EH (cell line): ENCODE measurements at places on chromosomes 5 and 9.

GRCh38 chr5:107359033-107359915 lies 311.5 kb downstream of the EFNA5 start:
- DNase-seq, result peak; percentile 20

- no peak for DNase-seq
Measured at GRCh38 chr5:115209279-115209678, 39.6 kb upstream of the TRIM36 start.

- no peak for DNase-seq
Measured at GRCh38 chr5:66810848-66811261, 214.7 kb downstream of the MAST4 start.

- DNase-seq, result no peak
Measured at GRCh38 chr5:111201705-111202104, 22.5 kb upstream of the CAMK4 start.

GRCh38 chr9:99353408-99353807 lies 131.3 kb downstream of the SEC61B start:
- DNase-seq, result peak; percentile 99

- DNase-seq, result peak; percentile 60
Measured at GRCh38 chr5:72380492-72381274, 60.5 kb downstream of the PTCD2 start.

DNA sequence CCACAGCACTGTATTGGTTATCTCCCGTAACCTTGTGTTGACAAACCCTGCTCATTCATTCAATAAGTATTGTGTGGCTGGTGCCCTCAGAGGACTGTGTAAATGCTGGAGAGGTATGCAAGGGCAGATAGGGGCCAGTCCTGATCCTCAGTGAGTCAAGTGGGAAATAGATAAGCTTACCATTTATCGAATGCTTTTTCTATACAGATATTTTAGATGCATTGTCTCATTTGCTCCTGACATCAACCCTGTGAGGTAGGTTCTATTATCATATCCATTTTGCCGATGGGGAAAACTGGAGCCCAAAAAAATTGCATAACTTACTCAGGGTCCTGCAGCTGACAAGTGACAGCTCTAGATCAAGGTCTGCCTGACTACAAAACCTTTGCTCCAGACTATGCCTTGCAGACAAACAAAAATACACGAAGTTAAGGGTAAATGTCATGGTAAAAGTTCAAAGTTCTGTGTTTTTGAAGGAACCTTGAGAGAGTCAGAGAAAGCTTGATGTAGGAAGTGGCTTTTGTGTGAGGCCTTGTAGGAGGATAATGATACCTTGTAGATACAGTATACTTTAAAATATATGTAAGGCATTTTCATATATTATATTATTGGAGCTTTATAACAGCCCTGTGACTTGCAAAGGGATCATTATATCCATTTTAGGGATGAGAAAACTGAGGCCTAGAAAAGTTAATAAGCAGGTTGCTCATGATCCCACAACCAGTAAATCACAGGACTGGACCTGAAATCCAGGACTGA lies 22.7 kb downstream of the CYFIP2 start:
- DNase-seq, result no peak

DNA sequence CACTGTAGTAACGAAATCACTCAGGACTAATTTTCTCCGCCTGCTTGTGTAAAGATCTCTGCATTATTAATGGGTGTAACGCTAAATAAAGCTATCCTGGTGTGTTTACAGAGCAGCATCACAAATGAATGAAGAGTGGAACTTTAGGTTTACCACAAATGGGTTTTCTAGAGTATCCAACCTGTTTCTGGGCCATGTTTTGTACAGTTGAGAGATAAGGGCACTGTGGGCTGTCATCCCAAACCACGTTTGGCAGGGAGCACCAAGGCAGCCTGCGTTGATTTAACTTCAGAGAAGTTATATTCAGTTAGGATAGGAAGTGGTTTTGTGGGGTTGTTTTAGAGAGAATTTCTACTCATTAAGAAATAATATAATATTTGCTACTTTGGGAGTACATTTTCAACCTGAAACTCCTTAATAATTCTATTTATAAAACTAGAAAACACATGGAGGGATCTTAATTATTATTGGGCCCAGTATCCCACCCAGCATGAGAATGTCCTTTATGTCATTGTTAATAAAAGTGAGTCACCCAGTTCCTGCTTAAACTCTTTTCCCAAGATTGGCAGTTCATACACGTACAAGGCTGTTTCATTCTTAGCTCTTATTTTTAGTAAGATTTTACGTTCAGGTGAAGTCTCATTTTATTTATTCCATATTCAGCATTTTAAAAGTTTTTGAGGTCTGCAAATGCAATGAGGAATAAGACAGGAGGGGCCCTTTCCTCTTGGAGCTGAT lies 8.0 kb downstream of the KCNN2 start:
- DNase-seq, result no peak

GRCh38 chr5:43555895-43556606 lies 826 bp downstream of the PAIP1 start:
- peak; percentile 46 for DNase-seq

DNA sequence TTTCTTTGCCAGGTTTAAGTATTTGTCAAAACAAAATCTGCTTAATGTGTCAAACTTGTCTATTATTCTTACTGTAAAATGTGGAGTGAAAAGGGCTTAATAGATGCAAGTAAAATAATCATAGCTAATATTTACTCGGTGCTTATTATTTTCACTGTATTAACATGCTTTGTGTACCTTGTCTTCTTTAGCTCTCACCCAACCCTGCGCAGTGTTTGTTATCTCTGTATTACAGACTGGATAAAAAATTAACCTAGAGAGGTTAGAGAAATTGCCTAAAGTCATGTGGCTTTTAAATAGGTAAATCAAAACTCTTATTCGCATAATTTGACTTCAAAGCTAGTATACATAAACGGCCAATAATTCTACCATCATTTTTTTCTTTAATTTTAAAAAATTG lies 1864.8 kb downstream of the MAT2B start:
- no peak for DNase-seq

GRCh38 chr5:84119252-84119651 lies 265.4 kb downstream of the EDIL3 start:
- no peak for DNase-seq

DNA sequence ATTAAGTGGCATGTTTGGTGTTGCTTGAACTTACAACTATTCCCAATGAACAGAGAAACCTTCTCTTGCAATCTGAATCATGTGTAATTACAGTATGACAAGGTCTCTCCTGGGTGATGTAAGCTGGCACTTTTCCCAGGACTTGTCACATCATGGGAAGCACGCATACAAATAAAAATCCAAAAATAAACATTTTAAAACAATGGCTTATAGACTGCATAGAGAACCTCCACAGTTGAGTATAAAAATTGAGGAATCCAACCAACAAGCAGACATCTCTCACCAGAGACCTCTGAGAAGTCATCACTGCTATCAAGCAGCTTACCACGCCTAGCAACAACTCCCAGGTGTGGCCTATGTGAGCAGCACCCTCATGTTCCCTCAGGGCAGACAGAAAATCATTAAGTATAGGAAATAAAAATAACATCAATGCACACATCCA lies 3.9 kb downstream of the MLLT3 start:
- peak; percentile 77 for DNase-seq

DNA sequence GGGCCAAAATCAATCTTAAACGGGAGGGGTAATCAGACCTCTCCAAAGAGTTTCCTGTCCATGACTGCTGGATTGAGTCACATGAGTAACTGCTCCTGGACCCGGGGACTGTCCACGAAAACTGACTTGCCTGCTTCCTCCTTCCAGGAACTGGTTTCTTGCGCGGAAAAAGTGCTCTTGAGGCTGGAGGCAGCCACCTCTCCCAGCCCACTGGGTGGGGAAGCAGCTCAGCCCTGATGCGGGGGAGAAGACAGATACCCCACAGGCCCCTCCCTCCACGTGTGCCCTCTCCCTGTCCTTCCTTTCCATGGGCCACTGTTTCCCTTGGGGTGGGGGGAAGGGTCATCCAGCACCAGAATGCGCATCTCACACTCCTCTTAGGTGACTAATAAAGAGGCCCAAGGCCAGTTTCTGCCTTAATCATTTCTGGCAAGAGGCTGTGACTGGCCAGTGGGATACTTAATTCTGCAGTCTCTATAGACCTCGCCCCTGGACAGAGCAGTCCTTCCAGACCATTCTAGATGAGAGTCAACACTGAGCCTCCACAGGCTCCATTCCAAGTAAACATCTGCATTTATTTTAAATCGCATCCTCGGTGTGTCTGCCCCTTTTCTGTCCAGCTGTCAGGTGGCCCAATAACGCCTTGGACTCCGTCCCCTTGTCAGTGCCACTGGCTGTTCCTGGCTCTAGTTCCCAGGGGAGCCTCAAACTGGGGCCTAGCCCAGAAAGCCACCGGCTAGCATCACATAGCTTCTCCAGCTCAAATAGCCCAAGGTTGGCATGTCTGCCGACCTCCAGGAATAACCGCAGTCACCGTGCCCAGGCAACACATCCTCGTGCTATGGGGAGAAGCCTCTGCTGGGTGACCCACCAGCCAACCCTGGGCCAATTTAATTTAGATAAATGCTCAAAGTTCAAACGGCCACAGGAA lies 12.0 kb downstream of the REXO4 start:
- DNase-seq, result peak; percentile 13

DNA sequence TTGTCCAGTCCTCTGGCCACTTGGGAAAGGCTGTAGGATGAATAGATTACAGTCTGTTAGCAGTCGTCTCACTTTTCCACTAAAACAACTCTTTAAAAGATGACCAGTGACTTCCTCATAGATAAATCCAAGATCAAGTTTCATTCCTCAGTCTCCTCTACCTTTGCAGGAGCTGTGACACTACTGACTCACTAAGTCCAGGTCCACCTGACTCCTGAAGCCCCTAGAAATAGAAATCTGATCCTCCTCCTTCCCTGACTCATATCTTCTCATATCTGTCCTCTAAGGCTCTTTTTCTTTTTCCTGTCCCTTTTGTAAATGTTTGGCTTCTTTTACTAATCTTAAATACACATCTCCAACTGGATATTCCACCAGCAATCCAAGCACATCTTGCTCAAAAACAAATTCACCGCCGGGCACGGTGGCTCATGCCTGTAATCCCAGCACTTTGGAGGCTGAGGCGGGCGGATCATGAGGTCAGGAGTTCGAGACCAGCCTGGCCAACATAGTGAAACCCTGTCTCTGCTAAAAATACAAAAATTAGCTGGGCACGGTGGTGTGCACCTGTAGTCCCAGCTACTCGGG lies 2.6 kb downstream of the CCDC125 start:
- no peak for DNase-seq

DNA sequence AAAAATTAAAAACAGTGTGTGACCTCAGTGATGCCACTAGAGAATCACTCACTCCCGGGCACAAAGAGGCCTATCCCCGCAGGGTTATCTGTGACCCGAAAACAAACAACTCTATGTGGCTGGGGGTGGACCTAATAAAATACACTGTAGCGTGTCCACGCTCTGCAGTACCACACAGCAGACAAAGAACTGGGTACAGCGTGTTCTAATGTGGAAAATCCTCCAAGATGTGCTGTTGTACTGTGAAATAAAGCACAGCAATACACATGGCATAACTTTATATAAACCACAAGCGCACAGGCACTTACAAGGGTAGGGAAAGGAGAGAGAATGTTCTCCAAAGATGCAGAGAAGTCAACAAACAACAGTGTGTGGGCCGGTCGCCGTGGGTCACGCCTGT lies 8.1 kb upstream of the SLC34A1 start:
- no peak for DNase-seq

DNA sequence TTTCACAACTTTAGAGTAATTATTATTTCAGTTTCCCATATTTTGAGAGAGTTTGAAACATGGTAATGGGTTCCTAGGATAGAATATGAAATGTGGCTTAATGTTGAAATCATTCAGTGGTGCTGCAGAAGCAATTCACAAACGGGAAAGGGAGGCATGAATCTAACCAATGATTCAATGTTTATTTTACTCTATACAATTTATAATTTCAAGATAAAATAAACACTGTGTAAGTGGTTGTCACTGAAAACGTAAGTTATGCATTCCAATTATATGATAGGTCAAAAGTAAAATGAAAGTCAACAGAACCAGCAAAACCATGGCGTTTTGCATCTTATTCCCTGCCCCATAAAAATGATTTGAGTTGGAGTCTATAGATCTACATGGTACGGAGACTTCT lies 1207.1 kb upstream of the CDH18 start:
- no peak for DNase-seq

DNA sequence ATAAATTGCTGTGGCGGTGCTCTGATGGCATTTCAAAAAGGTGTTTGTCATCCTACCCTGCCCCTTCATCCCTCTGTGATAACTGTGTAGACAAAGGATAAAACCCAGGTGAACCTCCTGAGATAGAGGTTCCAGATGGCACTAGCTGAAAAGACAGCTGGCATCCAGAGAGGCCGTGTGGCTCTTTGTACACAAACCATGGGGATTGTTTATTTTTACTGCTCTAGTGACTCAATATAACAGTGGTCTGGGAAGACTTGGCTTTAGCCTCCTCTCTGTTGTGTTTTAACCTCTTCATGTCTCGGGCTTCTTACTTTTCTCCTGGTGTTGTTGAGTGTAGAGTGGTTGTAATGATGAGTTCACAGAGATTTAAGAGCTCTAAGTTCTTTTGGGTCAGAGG lies 48.8 kb downstream of the SH3GL2 start:
- DNase-seq, result peak; percentile 59

DNA sequence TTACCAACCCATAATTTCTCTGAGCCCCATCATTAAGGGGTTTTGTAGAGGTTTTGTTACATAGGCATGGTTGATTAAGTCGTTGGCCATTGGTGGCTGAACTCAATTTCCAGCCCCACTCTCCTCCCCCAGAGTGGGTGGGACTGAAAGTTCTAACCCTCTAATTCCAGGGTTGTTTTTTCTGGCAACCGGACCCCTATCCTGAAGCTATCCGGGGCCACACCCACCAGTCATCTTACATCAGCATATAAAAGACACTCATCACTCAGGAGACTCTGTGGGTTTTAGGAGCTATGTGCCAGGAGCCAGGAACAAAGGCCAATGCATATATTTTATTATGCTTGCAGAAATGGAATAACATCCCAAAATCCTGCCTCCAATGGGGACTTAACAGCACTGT lies 186.0 kb downstream of the NXNL2 start:
- DNase-seq, result peak; percentile 18

DNA sequence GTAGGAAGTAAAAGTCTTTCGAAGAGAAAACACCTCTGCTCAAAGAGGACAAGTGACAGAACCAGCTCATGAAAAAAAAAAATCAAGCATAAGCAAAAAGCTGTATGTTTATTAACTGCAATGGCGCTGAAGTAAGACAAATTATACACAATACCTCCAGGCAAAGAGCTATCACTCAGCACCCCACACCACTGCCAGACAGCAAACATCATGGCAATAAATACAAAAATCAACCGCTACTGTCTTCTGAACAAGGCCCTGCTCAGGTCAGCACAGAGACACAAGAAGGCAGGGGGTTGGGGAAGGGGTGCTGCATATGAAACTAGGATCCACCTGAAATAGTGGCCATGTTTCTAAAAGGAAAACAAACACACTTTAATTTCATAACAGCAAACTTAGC lies 50.4 kb downstream of the MAPKAP1 start:
- DNase-seq, result no peak

DNA sequence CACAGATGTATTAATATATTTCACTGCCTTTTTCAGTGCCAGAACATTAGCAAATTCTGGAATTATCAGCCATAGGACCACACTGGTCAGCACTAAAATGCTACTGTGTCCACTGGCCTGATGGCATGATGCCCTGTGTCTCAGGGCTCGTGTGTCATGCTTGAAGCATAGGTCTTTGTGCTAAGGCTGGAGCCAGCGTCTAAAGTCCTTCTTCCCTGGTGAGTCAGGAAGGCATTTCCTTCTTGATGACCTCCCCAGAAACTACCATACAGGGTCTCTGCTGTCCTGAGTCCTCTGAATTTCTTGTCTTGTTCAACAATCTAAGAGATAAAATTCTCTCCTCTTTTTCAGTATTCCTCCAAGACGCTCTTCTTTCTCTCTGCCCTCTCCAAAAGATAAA lies 489.9 kb downstream of the PSAT1 start:
- peak; percentile 89 for DNase-seq
